ENCODE measurements at places on chromosomes 2 and 18.

DNA sequence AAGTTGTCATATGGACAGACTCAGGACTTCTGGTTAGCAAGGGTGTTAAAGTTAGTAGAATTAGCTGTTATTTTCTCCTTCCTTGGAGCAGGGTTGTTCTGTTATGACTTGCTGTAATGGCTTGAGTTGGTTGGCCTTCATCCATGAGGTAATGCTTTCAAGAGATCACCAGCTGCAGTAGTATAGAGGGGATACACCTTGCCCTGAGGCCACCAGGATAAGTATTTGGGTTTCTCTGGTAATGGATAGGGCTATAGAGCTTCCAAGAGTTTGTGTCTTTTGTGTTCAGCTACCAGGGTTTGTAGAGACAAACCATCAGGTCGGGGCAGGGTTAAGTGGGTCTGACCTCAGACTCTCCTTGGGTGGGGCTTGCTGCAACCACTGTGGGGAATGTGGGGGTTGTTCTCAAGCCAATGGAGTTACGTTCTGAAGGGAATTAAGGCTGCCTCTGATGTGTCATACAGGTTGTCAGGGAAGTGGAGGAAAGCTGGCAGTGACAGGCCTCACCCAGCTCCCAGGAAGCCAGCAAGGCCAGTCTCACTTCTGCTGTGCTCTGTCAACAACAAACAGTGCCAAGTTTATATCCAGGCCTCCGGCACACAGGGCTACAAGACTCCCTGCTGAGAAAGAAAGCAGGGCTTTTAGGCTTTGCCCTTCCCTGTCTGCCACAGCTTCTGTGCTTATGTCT, 356.6 kb downstream of the SPAG16 start:
- DNase-seq, result no peak

DNA sequence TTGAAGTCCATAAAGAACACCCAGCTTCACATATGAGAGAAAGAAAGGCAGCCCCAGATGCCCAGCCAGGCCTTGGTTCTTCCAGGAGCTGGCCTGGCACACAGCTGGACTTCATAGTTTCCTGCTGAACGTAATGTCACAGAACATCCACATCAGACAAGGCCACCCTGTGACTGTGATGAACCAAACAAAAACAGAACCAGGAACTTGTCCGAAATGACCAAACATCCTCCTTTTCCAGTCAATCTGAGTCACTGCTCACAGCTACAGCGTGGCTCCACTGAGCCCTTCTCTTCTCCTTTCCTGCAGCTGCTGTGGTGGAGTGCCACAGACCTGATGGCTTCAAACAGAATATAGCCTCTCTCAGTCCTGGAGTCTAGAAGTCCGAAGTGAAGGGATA, 45.4 kb upstream of the PAPOLG start:
- peak; percentile 4 for DNase-seq

GRCh38 chr2:229562472-229563127, 151.8 kb downstream of the DNER start:
- no peak for DNase-seq

DNA sequence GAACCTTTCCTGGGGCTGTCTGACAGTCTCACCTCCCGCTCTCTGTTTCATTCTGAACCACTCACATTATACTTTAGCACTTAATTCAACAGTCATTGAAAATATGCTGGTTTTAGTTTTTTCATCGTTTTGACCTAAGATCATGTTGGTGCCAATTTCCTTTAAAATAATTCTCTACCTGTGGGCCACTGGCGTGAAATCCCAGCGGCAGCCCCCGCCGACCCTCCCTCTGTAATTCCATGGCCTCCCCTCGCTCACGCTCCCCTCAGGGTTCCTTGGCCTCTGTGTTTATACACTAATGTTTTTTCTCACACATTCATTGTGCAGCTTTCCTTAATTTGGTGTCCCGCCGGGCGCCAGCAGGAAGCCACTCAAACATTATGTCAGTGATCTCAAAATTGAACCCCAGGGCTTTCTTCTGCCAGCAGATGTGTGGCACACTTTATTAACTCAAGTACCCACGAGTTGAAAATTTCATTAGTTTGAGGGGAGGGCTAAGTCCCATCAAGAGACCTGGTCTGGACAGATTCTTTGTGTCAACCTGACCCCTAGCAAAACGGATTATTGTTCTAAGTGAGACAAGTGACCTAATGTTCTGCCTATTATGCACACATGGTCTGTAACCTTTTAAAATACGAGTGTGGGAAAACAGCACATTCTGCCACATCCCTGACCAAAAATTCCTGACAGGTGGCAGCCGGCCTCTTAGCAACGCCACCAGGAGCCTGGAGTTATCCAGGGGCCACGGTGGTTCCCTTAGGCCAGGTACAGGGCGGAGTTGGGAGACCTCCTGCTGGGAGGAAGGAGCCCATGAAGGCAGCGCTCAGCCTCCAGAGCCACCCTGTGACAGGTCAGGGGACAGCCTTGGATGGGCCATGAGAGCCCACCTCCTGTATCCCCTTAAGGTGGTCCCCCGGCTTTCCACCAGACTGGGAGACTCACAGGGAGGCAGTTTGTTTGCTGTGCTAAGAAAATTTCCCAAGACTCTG, 53.1 kb downstream of the APOB start:
- DNase-seq, result no peak

DNA sequence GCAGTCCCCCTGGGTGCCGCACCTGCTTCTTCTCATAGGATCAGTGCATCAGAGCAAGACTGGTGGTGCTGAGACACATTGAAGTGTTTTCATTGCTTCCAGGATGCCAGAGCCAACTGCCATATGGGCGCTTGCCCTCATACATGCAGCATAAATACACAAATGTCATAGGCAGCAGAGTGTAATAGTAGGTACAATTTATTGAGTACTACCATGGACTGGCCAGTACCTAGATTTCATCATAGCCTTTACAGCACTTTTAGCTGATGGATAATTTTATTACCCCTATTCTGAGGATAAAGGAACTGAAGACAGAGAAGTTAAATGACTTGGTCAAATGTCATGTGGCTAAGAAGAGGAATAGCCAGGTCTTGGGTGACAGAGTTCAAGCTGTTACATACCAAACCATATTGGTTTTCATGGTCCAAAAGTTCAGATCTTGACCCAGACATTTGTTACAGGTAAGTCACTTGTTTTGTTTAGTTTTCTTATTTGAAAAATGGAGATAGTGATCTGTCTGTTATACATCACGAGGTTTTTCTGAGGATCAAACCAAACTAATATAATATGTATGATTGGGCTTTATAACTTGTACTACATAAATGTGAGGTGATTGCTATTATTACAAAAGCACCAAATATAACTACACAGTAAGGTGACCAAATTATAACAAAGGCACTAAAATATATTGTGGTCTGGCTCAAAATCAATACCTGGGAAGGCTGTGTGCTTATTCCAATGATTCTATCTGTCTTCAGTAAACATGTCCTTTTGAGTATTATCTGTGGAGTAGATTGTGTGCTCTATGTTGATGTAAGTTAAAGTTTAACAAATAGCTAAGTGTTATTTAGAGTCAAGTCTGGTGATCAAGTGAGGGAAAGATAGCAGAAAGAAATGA, 151.9 kb upstream of the CYRIA start:
- DNase-seq, result no peak

- no peak for DNase-seq
Observed at GRCh38 chr2:6071519-6071918, 379.3 kb downstream of the SOX11 start.

DNA sequence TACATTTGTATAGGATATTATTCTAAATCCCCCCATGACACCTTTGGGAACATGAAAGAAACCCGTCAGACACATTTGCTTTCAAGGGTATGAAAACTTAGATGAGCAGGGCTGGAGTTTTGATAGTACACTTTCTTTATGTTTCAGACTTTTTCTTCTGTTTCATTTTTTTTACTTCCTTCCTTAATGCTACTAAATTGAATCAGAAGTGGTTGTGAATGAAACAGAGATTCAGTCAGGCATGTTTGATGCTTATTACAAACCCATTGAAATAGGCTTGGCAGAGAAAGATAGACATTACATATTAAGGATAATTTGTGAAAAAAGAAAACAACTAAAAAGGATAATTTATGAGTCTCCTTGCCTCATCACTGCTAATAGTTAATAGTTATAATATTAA, 26.8 kb downstream of the SLC30A6 start:
- DNase-seq, result no peak

- no peak for DNase-seq
Observed at GRCh38 chr2:231968820-231969219, 7.3 kb downstream of the DIS3L2 start.

GRCh38 chr2:236307641-236308040, 43.4 kb upstream of the ASB18 start:
- DNase-seq, result no peak

- DNase-seq, result no peak
Observed at GRCh38 chr2:97936881-97937280, 58.9 kb downstream of the TMEM131 start.

DNA sequence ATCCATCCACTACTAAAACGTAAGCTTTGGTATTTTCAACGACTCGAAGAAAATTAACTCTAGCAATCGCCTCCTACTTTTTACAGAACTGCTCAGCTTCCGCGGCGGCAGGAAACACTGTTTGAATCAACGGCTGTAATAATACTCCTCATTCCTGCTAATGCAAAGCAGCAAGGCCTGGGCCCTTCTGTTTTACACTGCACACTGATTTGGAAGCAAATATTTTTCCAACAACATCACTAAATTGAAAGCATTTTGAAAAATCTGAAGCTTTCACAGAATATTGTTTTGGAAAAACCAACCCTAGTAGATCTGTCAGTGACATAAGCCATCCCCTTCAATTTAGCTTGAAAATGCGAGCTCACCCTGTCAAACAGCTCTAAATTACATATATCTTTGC, 261.2 kb downstream of the TXNL1 start:
- no peak for DNase-seq

GRCh38 chr2:226399006-226399405, 400.6 kb downstream of the IRS1 start:
- DNase-seq, result no peak

- no peak for DNase-seq
Observed at GRCh38 chr2:226865273-226865672, 29.4 kb downstream of the RHBDD1 start.

GRCh38 chr2:81206216-81206615, 901.7 kb upstream of the LRRTM1 start:
- no peak for DNase-seq

GRCh38 chr2:37550190-37550589, 121.3 kb downstream of the CDC42EP3 start:
- no peak for DNase-seq

DNA sequence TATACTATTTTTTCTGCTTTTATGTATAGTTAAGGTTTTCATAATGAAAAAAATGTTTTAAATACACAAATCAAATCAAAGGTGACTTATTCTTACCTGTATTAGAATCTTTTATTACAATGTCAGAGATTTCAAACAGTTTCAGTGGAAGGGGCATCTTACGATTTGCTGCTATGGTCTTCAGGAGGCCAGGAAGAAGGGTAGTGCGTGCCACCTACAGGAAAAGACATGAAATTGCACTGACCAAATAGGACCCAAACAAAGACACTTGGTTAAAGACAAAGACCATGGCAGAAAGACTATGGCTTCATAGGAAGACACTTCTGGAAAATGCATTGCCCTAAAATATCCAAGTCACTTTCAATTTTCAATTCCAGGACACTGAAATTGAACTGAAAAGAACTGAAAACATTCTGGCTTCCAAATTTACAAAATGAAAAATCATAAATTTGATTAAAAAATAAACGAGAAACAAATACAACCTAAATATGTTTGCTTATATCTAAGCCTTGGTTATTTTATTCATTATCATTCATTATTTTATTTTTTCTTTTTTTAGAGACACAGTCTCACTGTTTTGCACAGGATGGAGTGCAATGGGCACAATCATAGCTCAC, 42.1 kb downstream of the FARSB start:
- peak; percentile 38 for DNase-seq

GRCh38 chr2:220503431-220503830, 876.0 kb downstream of the SLC4A3 start:
- no peak for DNase-seq

GRCh38 chr2:212327171-212327809, 211.3 kb downstream of the ERBB4 start:
- no peak for DNase-seq

GRCh38 chr2:101199251-101199791, 48.1 kb upstream of the TBC1D8 start:
- no peak for DNase-seq

DNA sequence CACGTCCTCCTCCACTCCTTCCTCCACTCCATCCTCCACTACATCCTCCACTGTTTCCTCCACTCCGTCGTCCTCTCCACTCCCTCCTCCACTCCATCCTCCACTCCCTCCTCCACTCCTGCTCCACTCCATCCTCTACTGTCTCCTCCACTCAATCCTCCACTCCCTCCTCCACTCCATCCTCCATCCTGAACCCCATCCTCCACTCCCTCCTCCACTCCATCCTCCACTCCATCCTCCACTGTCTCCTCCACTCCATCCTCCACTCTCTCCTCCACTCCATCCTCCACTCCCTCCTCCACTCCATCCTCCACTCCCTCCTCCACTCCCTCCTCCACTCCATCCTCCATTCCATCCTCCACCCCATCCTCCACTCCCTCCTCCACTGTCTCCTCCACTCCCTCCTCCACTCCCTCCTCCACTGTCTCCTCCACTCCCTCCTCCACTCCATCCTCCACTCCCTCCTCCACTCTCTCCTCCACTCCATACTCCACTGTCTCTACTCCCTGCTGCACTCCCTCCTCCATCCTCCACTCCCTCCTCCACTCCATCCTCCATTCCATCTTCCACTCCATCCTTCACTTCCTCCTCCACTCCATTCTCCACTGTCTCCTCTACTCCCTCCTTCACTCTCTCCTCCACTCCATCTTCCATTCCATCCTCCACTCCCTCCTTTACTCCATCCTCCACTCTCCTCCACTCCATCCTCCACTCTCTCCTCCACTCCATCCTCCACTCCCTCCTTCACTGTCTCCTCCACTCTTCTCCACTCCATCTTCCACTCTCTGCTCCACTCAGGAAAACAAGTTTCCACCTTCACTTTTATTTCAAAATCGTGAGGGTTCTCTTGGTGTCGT, 14.3 kb upstream of the B3GNT7 start:
- DNase-seq, result no peak

GRCh38 chr2:216956820-216957493, 97.1 kb upstream of the TNP1 start:
- DNase-seq, result no peak

DNA sequence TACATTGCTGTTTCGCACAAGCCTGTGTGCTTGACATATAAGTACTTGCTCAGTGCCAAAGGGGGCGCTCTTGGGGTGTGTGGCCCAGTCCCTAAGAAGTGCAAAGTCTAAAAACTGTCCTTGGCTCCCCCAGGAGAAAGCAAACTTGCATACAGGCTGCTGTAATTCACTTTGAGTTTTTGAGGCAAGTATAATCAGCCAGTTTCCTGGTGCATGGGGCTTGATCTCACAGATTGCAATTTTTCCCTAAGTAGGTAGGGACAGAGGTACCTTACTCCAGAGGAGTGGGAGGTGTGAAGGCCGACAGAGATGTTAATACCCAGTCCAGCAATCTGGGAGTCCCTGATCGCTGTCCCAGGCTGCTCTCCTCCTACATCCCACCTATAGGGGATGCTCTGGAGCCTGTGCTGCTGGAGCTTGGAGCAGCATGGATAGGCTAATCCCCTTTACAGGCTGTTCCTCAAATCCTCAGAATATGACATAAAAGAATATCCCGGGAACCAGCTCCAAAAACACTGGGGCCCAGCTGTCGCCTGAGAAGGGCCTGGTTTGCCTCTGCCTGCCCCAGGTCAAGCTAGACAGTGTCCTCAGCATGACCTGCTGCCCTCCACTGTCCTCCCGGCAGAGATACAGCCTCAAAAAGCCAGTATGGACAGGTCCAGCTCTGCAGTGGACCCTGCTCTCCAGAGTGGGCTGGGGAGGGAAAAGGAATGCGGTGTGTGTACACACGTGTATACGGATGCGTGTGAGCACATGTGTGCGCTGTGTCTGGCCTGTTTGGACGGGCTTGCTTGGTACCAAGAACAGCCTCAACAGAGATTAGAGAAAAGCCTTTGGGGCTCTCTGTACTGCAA, 136.5 kb upstream of the HAAO start:
- DNase-seq, result no peak

Measured in CD4-positive, alpha-beta T cell treated with Interleukin-17A for 1 hour (primary cell).